Smooth muscle cell of the pulmonary artery (primary cell): ENCODE measurements at places on chromosomes 6 and 20. TPM values are rescaled to one million over a fixed set of nuclear protein-coding genes. Genes with fewer than 3 reads are reported as not detected.

Gene HLA-DRA
- 0.07 and 5.2 TPM in 2 replicates for total RNA-seq

Gene RNF39
- 0.07 TPM in 1 of 2 replicates, not detected in the other for total RNA-seq

Gene NELFCD
- 46.8 and 58.9 TPM in 2 replicates for total RNA-seq

Gene GRM1
- total RNA-seq: 0.07 TPM in 2 replicates

Gene DEK
- 34.5 and 55.5 TPM in 2 replicates for total RNA-seq

Gene SNAP91
- total RNA-seq: 0.20 TPM in 1 of 2 replicates, not detected in the other

Gene MRAP2
- 2.7 and 11.2 TPM in 2 replicates for total RNA-seq

Gene PAK1IP1
- 11.8 and 14.5 TPM in 2 replicates for total RNA-seq

Gene ZMYND8
- 16.0 and 18.2 TPM in 2 replicates for total RNA-seq

Gene EEF1A2
- 2.3 and 3.5 TPM in 2 replicates for total RNA-seq

Gene TMC2
- total RNA-seq: not detected in 2 replicates

Gene TRDN
- total RNA-seq: 0.10 TPM in 1 of 2 replicates, not detected in the other

Gene CST1
- 0.63 and 31.1 TPM in 2 replicates for total RNA-seq

Gene GRIK2
- total RNA-seq: 0.89 and 2.6 TPM in 2 replicates

Gene MUCL3
- not detected in 2 replicates for total RNA-seq

Gene XKR7
- total RNA-seq: under 0.01 TPM in 1 of 2 replicates, not detected in the other

Gene ANGPT4
- total RNA-seq: not detected in 2 replicates

Gene CASS4
- 0.23 and 0.26 TPM in 2 replicates for total RNA-seq

Gene WDR46
- total RNA-seq: 44.7 and 54.2 TPM in 2 replicates

Gene MICB
- 14.8 and 15.8 TPM in 2 replicates for total RNA-seq

Gene ENPP4
- 0.89 and 17.1 TPM in 2 replicates for total RNA-seq

Gene HLA-DPA1
- 0.17 and 3.8 TPM in 2 replicates for total RNA-seq

Gene FRS3
- 1.8 and 2.8 TPM in 2 replicates for total RNA-seq

Gene IL17F
- not detected in 2 replicates for total RNA-seq

Gene GABRR1
- total RNA-seq: not detected in 2 replicates

Gene JAG1
- total RNA-seq: 136 and 184 TPM in 2 replicates

Gene ARFGEF2
- total RNA-seq: 53.2 and 56.3 TPM in 2 replicates

Gene OSTM1
- 63.6 and 109 TPM in 2 replicates for total RNA-seq

Gene IYD
- total RNA-seq: under 0.01 TPM in 1 of 2 replicates, not detected in the other

Gene TMEM30A
- 179 and 281 TPM in 2 replicates for total RNA-seq

Gene FERMT1
- total RNA-seq: 2.0 and 6.4 TPM in 2 replicates

Gene PRL
- total RNA-seq: not detected in 2 replicates

Gene SLC12A5
- total RNA-seq: 0.07 TPM in 1 of 2 replicates, not detected in the other

Gene ZDHHC14
- 3.7 and 6.0 TPM in 2 replicates for total RNA-seq

Gene BEND6
- 12.4 and 12.8 TPM in 2 replicates for total RNA-seq

Gene SLC22A16
- total RNA-seq: not detected in 2 replicates

Gene ZNF322
- 12.1 and 13.9 TPM in 2 replicates for total RNA-seq

Gene THBD
- 21.1 and 52.5 TPM in 2 replicates for total RNA-seq

Gene DNMT3B
- 1.7 and 2.2 TPM in 2 replicates for total RNA-seq

Gene TBX18
- total RNA-seq: 7.8 and 45.0 TPM in 2 replicates

Gene PAX1
- not detected in 2 replicates for total RNA-seq

Gene SMLR1
- not detected in 2 replicates for total RNA-seq

Gene COL21A1
- total RNA-seq: 1.6 and 23.1 TPM in 2 replicates

Gene SLC26A8
- total RNA-seq: under 0.01 and 0.07 TPM in 2 replicates

Gene FNDC11
- total RNA-seq: 0.46 and 0.50 TPM in 2 replicates

Gene LPA
- not detected in 2 replicates for total RNA-seq

Gene C6orf58
- total RNA-seq: not detected in 2 replicates

Gene FBXL4
- 16.8 and 21.3 TPM in 2 replicates for total RNA-seq

Gene ATF6B
- total RNA-seq: 23.8 and 27.5 TPM in 2 replicates
